ENCODE measurements at places on chromosomes 16 and 17.
A peak's percentile ranks its signal among the peaks of the same experiment; 100 is the strongest.

- DNase-seq: no peak
Observed at GRCh38 chr17:45791041-45791582, 7.0 kb downstream of the CRHR1 start.

DNA sequence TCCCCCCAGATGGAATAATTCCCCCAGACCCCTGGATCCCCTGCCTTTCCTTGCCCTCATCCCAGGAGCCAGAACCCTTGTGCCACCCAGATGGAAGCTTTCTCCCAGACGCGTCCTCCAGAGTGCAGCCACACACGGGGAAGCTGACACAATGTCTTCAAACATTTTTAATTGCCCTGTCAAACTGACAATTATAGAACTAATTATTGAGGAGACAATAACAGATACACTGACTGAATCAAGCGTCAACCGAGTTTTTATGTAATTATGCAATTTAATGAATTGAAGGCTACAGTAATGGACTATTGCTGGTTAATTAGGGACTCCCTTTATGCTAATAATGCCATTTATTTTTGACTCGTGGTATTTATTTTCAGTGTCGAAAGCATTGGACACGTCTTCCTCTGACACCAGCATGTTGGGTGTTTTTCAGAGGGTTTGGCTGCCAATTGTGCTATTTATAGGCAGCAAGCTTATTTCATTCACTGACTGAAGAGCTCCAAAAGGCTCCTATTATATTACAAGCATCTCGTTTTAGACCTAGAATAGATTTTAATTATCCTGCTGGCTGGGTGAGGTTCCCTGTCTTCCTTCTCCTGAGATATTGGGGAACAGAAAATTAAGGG is 298.2 kb upstream of the C16orf82 start:
- no peak for DNase-seq

DNA sequence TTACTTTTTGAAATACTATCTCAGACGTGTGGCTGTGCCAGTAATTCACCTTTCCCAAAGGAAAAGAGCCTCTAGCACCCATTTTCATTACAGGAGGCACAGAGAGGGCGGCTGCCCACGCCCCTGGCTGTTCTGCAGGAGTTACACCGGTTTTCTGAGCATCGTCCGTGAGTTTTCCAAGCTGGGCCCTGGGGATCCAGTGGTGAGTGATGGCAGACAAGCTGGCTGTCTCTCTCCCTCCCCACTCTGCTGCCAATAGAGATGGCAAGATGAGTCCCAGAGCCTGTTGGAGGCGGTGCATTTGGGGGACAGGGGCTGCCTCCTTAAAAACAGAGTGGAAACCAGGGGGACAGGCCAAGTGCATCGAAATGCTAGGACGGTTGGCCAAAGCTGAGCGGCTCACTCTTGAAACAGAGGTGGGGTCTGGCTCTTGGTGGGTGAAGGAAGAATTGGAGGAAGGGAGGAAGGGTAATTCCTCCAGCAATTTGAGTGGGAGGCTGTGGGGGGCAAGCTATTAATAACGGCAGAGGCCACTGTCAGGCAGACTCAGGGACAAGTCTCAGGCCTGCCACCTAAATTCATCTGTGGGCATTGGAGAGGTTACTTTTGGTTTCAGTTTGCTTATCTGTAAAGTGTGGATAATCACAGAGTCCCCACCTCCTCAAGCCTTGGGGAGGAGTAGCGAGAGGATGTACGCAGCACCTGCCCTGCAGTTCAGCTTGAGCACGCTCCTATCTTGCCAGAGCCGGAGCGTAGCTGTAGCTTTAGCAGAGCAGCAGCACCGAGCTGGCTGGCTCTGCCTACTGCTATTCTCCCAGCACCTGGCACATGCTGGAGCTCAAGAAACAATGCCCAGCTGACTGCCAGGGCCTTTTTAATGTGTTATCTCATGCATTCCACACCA is 7.5 kb upstream of the NOS2 start:
- peak; percentile 15 for DNase-seq

DNA sequence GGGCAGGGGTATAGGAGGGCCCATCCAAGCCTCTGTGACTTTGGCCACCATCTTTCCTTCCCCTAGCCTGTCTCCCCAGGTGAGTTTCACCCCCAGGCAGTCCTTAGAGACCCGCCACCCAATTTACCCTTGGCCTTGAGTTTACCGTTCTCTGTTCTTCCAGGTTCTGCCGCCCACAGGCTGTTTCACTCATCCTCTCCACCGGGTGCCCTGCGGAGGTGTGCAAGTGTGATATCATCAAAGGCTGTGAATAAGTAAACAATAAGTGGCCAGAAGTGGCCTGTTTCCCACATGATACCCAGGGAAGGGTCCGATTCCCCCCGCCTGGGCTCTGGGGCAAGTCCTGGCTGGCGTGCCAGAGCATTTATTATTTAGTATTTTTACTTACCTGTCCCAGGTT is 15.1 kb upstream of the TLCD3B start:
- no peak for DNase-seq

All from stimulated activated CD8-positive, alpha-beta memory T cell treated with anti-CD3 and anti-CD28 coated beads, Interleukin-2, amount 100 ng/mL, for 1 hour (primary cell).